HFFc6 (cell line): ENCODE measurements at places on chromosomes 4 and X. TPM values are rescaled to one million over a fixed set of nuclear protein-coding genes. Genes with fewer than 3 reads are reported as not detected.
A peak's percentile ranks its signal among the peaks of the same experiment; 100 is the strongest.

The HELT gene
- not detected in 2 replicates for total RNA-seq

The DNASE1L1 gene
- total RNA-seq: 80.3 to 97.4 TPM (median 90.4 TPM) in 3 replicates

The C1QTNF7 gene
- not detected in 3 replicates for total RNA-seq

The PLXNA3 gene
- total RNA-seq: 82.0 to 128 TPM (median 107 TPM) in 3 replicates

- H3K27ac ChIP-seq: no peak overlapping the region
- H3K4me1 ChIP-seq: no peaks in the 10 kb centered on the region
Measured at GRCh38 chr4:122073615-122074014, 78.5 kb upstream of the BLTP1 start.

DNA sequence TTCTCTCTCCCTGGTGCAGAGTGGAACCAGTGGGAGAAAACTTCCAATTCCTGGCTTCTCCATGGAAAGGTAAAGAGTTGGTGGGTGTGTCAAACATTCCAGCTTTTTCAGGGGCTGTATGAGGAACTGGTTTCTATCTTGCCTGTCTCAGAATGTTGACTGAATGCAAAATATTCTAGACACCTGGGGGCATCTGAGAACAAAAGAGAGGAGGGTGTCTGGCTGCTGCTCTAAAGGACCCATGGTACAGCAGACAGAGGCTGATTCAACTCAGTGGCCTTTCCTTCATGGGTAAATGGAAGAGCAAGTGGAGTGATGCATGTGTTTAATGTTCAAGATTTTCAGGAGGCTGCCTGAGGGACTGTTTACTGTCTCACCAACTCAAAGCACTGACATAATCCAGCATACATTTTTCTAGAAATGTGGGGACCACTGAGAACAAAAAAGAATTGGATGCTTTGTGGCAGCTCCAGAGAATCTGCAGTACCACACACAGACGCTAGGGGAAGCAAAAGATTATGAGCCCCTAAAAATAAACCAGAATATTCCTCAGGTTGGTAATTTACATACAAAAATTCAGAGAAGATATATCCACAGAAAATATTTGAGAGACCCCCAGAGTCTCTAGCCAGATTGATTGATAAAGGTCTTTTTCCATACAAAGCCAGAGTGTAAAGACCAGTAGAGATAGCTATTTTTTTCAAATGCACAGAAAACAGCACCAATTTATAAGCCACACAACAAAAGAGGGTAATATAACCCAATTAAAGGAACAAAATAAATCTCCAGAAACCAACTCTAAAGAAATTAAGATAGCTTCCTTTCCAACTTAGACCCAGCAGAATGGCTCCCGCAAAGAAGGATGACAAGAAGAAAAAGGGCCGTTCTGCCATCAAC lies 48.0 kb upstream of the STARD8 start:
- H3K36me3 ChIP-seq: peaks cover 4% of the 10 kb centered on the region
- no peaks in the 10 kb centered on the region for H3K4me1 ChIP-seq
- H3K27ac ChIP-seq: no peak overlapping the region
- no peaks in the 10 kb centered on the region; the same call in 1 of the 2 replicates for H3K27me3 ChIP-seq

DNA sequence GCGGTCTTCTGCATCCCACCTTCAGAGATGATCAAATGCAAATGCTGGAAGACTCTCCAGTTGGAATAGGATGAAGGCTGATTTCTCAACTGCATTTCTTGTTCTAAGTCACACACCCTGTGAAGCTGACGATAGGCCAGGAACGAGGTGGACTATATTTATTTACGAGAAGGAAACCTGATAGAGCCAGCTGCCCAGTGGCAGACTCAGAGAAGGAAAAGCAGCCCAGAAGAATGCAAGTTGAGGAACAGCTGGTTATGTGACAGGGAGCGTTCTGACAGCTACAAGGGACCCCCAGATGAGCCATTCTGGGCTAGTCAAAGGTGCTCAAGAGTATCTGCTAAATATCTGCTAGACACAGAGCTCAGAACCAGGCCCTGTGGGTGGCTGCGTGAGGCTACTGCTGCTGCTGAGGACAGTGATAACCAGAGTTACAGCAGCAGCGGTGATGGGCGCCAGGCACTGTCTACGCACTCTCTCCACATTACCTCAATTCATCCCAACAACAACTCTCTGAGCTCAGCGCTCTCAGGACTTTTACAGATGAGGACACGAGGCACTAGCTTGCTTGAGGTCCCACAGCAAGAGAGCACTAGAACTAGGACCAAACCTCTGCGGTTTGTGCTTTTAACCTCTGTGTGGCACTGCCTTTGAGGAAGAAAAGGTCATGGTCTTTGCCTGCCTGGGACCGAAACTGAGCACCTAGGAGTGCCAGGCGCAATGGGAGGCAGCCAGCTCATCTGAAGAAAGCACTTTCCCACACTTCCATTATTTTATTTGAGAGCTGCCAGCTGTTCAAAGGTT lies 69.0 kb downstream of the GATB start:
- H3K36me3 ChIP-seq: peaks cover 13% of the 10 kb centered on the region
- no peak overlapping the region for H3K4me3 ChIP-seq
- peaks cover 63% of the 10 kb centered on the region for H3K4me1 ChIP-seq
- no peaks in the 10 kb centered on the region for H3K27me3 ChIP-seq

- H3K36me3 ChIP-seq: no peaks in the 10 kb centered on the region
- no peak overlapping the region for H3K27ac ChIP-seq
Measured at GRCh38 chrX:149979126-149979644, 40.9 kb upstream of the EOLA2 start.

DNA sequence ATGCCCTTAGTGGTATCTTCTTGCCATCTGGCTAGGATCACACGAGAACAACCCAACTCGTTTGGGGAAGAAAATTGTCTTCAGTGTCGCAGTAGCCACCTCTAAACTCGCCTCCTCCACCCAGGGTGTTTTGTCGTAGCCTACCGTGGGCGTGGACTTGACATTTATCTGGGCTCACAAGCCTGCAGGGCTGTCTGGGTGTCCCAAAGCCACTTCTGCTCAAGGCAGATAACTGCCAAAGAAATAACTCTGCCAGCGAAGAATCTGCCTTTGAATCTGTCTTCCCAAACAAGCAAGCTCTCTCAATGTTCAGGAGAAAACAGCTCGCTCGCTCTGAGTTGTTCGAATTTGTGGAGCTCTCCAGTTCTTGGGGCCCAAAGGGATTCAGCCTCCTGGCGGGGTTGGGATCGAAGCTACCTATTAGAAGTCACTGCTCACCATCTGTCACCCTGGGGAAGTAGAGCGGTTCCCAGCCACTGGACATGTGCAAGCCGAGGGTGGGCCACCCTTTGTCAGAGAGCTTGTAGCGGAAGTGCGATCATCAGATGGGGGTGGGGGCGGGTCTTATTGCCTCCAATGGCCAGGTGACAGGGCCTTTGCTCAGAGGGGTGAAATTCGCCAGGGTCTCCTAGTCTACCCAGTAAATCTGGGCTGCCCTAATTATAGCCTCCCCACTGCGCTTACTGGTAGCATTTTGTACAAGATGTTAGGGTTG lies 14.8 kb downstream of the BLOC1S4 start:
- H3K4me3 ChIP-seq: no peak overlapping the region
- peaks cover 8% of the 10 kb centered on the region for H3K4me1 ChIP-seq
- peak overlapping the region; percentile 99 for H3K27ac ChIP-seq

DNA sequence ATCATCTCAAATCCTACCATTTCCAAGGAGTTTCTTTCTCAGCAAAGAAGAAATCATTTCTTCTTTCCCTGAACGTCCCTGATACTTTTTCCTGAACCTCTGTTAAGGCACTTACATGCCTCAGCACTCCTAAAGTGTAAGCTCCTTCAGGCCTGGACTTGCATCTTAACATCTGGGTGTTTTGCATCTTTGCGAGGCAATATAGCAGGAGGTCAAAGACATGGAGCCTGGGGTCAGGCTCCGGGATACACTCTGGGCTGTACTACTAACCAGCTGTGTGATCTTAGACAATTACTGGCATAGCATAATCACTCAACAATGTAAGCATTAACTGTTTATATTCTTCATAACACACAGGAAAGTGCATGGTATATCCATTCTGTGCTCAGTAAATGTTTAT lies 275.5 kb upstream of the BOD1L1 start:
- H3K4me3 ChIP-seq: peak overlapping the region; percentile 20; the same call in 1 of the 2 replicates
- H3K36me3 ChIP-seq: no peaks in the 10 kb centered on the region; the same call in 1 of the 2 replicates
- H3K27ac ChIP-seq: peak overlapping the region; percentile 70
- H3K4me1 ChIP-seq: peaks cover 82% of the 10 kb centered on the region

DNA sequence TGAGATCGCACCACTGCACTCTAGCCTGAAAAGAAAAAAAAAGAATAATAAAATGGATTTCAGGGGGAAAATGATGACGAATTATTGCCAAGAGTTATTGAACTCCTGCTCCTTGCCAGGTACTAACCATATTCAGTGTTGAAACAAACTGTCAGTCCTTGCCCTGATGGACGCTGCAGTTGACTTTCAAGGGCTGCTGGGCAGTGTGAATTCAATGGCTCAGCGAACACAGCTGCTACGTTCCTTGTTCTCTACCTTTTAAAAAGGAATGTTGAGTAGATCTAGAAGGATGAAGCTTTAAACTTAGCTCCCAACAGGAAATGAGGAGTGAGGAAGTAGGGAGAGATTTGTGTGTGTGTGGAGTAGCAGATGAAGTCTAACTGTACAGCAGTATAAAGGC lies 2.7 kb downstream of the LIMCH1 start:
- H3K27ac ChIP-seq: peak overlapping the region; percentile 16; the same call in 1 of the 2 replicates
- peaks cover 5% of the 10 kb centered on the region for H3K27me3 ChIP-seq
- peaks cover 7% of the 10 kb centered on the region; the same call in 1 of the 2 replicates for H3K36me3 ChIP-seq
- H3K4me1 ChIP-seq: peaks cover 96% of the 10 kb centered on the region

DNA sequence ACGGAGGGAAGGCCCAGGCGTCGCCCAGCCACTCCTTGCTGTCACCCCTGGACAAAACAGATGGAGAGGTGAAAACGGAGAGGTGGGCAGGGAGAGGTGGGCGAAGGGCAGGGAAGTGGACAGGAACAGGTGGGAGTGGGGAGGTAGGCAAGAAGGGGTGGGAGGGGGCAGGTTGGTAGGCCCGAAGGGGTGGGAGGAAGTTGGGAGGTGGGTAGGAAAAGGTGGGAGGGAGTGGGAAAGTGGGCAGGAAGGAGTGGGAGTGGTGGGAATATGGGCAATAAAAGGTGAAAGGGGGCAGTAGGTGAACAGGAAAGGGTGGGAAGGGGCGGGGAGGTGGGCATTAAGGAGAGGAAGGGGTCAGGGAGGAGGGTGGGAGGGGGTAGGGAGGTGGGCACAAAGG lies 9.0 kb upstream of the MAGEC1 start:
- no peak for DNase-seq
- peaks cover 4% of the 10 kb centered on the region; the same call in 1 of the 2 replicates for H3K27me3 ChIP-seq
- no peaks in the 10 kb centered on the region for H3K36me3 ChIP-seq
- H3K4me3 ChIP-seq: no peak overlapping the region
- no peak overlapping the region for H3K27ac ChIP-seq
- no peaks in the 10 kb centered on the region for H3K4me1 ChIP-seq

- no peaks in the 10 kb centered on the region for H3K4me1 ChIP-seq
- no peak overlapping the region for H3K4me3 ChIP-seq
- H3K36me3 ChIP-seq: no peaks in the 10 kb centered on the region
Measured at GRCh38 chr4:99810536-99810935, 6.1 kb upstream of the DAPP1 start.

- H3K4me1 ChIP-seq: no peaks in the 10 kb centered on the region
- H3K36me3 ChIP-seq: no peaks in the 10 kb centered on the region
- no peak overlapping the region for H3K4me3 ChIP-seq
- H3K27ac ChIP-seq: no peak overlapping the region
Measured at GRCh38 chr4:72531322-72531721, 37.7 kb downstream of the ADAMTS3 start.

DNA sequence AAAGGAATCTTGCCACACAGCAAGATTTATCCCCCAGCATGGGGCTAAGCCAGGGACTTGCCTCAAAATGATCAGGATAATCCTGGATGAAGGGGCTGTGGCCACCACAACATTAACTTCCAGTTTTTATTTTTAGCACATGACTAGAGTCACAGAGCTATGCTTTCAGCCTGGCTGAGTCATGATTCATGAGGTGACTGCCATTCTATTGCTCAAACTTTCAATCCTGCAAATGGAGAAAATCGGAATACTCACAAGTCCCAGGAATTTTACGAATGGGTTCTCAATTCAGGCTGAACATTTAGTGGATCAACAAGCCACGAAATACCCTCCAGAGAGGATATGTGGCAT lies 70.7 kb upstream of the HPGD start:
- DNase-seq: no peak
- H3K36me3 ChIP-seq: no peaks in the 10 kb centered on the region
- no peak overlapping the region for H3K27ac ChIP-seq
- H3K4me1 ChIP-seq: no peaks in the 10 kb centered on the region
- H3K4me3 ChIP-seq: no peak overlapping the region
- H3K27me3 ChIP-seq: peaks cover 1% of the 10 kb centered on the region; the same call in 1 of the 2 replicates

GRCh38 chr4:156475322-156475721 lies 496.3 kb downstream of the PDGFC start:
- peaks cover 54% of the 10 kb centered on the region for H3K4me1 ChIP-seq
- peak overlapping the region; percentile 91 for H3K27ac ChIP-seq
- peaks cover 10% of the 10 kb centered on the region for H3K36me3 ChIP-seq
- peak overlapping the region; percentile 67 for H3K4me3 ChIP-seq

GRCh38 chr4:655464-656151 lies 18.5 kb downstream of the ATP5ME start:
- no peaks in the 10 kb centered on the region for H3K4me1 ChIP-seq
- DNase-seq: no peak
- H3K36me3 ChIP-seq: peaks cover 17% of the 10 kb centered on the region
- H3K27me3 ChIP-seq: no peaks in the 10 kb centered on the region; the same call in none of the 2 replicates
- no peak overlapping the region for H3K27ac ChIP-seq

GRCh38 chrX:153499341-153499740 lies 4.6 kb downstream of the BGN start:
- peaks cover 7% of the 10 kb centered on the region for H3K4me1 ChIP-seq
- H3K27me3 ChIP-seq: peaks cover 2% of the 10 kb centered on the region; the same call in 1 of the 2 replicates
- H3K4me3 ChIP-seq: no peak overlapping the region
- no peaks in the 10 kb centered on the region; the same call in 1 of the 2 replicates for H3K36me3 ChIP-seq
- no peak overlapping the region for H3K27ac ChIP-seq

DNA sequence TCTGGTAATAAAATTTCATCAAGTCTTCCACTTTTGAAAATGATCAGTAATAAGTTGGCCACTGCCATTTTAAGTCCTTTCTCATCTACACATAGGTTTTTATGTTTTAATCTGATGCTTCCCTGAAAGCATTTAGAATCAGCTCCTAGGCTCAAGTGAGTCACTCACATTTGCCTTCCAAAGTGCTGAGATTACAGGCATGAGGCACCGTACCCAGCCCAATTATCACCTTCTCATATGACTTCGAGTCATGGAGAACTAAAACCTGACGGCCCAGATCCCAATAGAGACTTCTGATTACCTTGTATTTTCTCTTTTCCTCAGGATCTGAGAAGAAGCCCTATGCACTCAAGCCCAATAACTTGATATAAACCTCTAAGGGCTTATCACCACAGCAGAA lies 140.8 kb downstream of the OPHN1 start:
- peak; percentile 20 for DNase-seq
- H3K27ac ChIP-seq: no peak overlapping the region; the same call in 1 of the 2 replicates
- H3K36me3 ChIP-seq: no peaks in the 10 kb centered on the region
- peaks cover 17% of the 10 kb centered on the region for H3K4me1 ChIP-seq
- H3K4me3 ChIP-seq: no peak overlapping the region
- H3K27me3 ChIP-seq: no peaks in the 10 kb centered on the region; the same call in 1 of the 2 replicates

DNA sequence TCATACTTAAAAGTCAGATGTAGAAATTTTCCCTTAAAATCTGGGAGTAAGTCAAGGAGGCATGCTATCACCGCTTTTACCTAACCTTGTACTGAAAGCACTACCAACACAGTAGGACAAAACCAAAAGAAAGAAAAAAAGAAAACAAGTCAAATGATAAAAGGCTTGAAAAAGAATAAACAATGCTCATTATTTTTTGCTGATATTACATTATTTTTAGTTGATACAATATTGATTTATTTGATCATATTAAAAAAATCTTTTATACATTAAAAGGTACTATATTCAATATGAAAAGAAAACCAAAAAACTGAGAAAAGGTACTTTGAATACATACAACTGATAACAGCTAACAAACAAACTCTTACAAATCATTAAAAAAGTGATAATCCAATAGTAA lies 164.3 kb downstream of the FAM13A start:
- no peaks in the 10 kb centered on the region for H3K27me3 ChIP-seq
- peaks cover 18% of the 10 kb centered on the region for H3K4me1 ChIP-seq
- no peak overlapping the region for H3K27ac ChIP-seq
- no peaks in the 10 kb centered on the region for H3K36me3 ChIP-seq
- H3K4me3 ChIP-seq: no peak overlapping the region

- peak; percentile 2 for DNase-seq
- H3K4me3 ChIP-seq: no peak overlapping the region
- H3K4me1 ChIP-seq: peaks cover 22% of the 10 kb centered on the region
Measured at GRCh38 chr4:187811591-187811990, 184.0 kb upstream of the ZFP42 start.
